ELF-1 (cell line): ENCODE measurements at places on chromosomes 4 and X.

DNA sequence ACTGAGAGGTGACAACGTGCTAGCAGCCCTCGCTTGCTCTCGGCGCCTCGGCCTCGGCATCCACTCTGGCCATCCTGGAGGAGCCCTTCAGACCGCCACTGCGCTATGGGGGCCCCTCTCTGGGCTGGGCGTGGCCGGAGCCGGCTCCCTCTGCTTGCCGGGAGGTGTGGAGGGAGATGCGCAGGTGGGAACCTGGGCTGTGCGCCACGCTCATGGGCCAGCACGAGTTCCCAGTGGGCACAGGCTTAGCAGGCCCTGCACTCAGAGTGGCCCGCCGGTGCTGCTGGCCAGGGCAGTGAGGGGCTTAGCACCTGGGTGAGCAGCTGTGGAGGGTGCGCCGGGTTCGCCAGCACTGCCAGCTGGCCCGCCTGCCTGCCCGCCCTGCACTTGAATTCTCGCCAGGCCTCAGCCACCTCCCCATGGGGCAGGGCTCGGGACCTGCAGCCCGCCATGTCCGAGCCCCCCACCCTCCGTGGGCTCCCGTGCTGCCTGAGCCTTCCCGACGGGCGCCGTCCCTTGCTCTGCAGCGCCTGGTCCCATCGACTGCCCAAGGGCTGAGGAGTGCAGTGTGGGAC, 148.0 kb downstream of the RAPGEF2 start:
- DNase-seq: no peak

- DNase-seq: no peak
Observed at GRCh38 chr4:10316851-10317250, 140.4 kb downstream of the ZNF518B start.

GRCh38 chr4:70761276-70761816, 39.6 kb downstream of the RUFY3 start:
- no peak for DNase-seq

DNA sequence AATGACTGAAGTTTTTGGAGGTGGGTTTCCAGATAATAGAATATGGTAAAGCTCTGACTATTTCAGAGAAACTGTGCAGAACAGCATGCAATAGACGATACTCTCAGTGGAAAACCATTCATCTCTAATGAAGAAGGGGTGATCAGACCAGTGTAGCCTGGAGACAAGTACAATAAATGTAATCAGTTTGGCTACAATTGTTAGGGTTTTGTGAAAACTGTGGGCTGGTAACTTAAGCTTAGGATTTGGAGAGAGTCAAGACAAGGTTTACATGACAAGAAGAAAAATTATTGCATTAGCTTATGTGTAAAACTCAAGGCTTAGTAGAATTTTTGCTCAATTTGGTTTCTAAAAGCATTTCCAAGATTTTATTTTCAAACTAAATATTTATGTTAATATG, 241.5 kb upstream of the ANKRD50 start:
- DNase-seq: no peak

DNA sequence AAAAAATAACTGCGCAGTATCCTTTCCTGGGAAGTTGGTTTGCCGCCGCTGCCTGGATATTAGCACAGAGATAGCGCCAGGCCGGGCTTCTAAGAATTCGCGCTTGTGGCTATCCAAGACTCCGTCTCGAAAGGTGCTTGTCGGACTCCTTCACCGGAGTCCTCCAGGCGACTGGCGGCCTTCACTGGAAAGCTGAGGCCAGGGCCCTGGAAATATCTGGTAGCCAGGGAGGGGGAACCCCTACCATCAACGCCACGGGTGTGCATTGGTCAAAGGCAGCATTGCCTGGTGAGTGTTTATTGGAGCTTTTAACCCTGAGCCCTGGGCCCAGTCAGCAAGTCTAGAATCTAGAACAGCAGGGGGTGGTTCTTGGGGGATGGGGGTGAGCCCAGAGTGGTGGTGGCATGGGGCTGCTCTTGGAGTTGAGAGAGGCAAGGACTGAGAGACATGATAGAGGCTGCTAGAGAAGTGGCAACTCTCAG, 577 bp upstream of the PIM2 start:
- no peak for DNase-seq

- no peak for DNase-seq
Observed at GRCh38 chr4:35066406-35066805, 1177.9 kb downstream of the ARAP2 start.

GRCh38 chr4:123068081-123068480, 145.7 kb upstream of the NUDT6 start:
- DNase-seq: no peak

GRCh38 chrX:19183761-19184477, 61.7 kb upstream of the ADGRG2 start:
- DNase-seq: no peak

GRCh38 chr4:150268444-150268843, 190.2 kb downstream of the DCLK2 start:
- DNase-seq: no peak

- no peak for DNase-seq
Observed at GRCh38 chrX:116897526-116897925, 434.8 kb upstream of the CT83 start.

GRCh38 chr4:154467886-154468285, 23.7 kb downstream of the DCHS2 start:
- DNase-seq: no peak

GRCh38 chr4:17544831-17545234, 29.9 kb downstream of the CLRN2 start:
- no peak for DNase-seq

DNA sequence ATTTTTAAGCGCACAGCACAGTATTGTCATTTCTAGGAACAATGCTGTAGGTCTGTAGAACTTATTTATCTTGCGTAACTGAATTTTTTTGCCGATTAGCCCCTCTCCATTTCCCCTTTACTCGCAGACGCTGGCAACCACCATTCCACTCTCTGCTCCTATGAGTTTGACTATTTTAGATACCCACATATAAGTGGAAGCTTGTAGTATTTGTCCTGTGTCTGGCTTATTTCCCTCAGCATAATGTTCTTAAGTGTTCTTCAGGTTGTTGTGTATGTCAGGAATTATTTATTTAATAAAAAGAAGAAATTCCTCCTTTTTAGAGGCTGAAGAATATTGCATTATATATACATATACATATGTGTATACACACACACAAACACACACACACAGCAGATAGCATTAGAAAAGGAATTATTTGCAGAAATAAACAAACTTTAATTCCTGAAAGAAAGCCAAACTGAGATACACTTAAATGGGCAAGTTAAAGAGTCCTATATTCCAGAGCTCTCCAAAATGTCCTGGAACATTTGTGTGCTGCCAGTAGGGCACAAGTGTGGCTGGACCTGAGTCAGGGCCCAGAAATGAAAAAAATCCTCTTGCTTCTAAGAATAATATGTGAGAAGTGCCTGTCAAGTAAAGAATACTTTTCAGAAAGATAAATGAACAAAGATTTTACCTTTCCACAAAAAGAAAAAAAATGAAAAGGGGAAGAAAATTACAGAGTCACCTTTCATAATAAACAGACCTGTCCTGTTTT, 4.5 kb upstream of the ZNF330 start:
- DNase-seq: no peak

DNA sequence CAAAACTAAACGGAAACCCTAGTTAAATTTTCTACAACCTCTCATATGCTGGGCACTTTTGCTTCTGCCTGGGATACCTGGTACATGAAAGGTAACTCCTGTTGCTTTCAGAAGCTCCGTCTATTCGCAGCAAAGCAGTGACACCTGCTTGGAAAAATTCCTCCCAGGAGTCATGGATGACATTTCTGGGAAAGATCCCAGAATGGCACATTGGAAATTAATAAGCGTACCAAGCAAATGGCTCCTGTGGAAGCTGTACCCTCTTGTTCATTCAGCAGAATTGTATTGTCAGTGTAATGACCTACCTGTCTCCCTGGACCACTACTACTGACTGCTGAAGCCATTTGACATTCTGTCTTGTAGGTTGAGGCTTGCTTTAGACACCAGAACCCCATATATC, 349.7 kb upstream of the NOCT start:
- DNase-seq: no peak

- DNase-seq: peak; percentile 93
Observed at GRCh38 chr4:53119680-53120079, 246.2 kb downstream of the SCFD2 start.

DNA sequence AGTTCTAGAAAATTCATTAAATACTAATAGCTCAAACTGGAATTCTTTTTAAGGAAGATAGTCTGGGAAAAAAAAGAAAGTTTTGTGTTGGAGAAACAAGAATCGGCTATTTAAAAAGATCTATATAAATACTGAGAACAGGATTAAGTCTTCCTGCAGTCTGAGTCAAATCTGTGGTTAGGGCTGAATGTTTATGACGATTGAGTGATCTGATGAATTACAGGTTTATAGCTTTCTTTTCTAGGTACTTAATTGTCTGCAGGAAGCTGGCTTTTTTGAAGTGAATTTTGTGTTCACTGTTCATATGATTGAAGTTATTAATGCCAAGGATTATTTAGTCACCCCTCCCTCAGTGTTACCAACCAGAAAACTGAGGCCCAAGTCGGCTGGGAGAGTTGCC, 42.2 kb downstream of the TLL1 start:
- no peak for DNase-seq

DNA sequence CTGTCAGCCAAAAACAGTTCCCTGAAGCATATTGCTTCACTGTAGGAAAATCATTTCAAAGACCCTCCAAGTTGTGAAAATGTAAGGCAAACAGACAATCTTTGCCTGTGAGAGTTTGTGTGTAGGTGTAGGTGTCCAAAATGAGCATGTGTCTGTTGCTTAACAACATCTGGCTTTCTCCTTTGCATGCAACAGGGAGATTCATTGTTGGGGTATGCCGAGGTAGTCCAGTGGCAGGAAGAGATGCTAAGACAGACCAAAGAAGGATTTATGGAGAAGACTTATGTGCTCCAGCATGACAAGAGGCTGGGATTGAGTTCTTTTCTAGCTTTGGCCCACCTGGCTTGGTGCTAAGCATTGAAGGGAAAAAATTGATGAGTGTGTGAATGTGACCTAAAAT, 29.8 kb upstream of the SMAD1 start:
- DNase-seq: no peak

GRCh38 chr4:40321574-40322275, 13.4 kb upstream of the CHRNA9 start:
- no peak for DNase-seq

- no peak for DNase-seq
Observed at GRCh38 chr4:128608006-128608405, 201.5 kb upstream of the JADE1 start.

DNA sequence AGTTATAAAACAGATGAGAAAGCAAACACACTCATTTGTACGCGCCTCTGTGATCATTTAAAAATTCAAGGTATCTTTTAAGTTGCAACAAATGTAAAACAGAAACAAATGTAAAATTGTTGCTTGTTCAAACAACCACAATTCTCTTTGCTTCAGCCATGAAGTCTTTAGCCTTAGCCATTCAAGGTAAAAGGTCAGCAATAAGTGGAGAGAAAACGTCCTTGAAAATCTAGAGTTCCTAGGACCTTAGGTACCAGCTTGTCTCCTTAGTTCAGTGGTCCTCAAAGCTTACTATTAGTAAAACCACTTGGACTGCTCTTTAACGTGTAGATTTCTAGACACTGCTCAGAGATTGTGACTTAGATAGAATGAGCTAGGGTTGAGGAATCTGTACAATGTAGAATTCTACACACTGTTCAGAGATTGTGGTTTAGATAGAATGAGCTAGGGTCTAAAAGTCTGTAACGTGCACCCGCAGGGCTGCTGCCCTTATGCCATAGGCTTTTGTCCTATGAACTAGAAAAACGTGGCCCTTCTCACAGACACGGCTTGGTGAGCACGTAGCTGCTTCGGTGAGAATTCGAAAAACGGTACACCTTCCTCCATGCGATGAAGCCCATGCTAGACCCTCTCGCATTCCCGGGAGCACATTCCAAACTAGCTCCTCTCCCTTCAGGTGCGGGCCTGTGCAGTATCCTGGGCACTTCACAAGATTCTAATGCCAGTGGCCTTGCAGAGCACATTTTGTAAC, 1.7 kb downstream of the PLAC8 start:
- DNase-seq: peak; percentile 20

GRCh38 chrX:46180258-46180687, 364.9 kb downstream of the ZNF674 start:
- peak; percentile 75 for DNase-seq

DNA sequence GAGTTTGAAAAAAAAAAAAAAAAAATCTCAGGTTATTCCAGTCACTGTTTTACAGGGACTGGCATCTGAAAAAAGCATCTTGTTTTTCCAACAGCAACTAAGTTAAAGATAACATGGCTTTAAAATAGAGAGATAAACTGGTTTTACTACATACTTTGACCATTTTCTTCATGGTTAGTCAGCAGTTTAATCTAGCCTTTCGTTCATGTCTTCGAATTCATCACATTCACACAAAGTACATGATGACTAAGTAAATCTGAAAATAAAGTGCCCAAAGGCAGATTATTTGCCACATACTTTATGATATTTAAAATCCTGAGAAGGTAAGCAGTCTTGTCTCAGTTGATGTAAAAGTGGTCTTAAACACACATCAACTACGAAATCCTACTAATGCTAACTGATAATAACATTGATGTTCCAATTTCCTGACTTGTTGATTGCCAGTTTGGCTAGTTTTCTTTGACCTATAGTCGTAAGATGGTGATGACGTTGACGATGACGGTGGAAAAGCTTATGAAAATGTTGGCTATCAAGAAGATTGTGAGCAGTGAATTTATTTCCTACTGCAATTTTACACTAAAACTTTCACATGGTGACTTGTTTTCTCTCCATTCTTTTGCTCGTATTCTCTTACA, 540.5 kb upstream of the BOD1L1 start:
- no peak for DNase-seq

DNA sequence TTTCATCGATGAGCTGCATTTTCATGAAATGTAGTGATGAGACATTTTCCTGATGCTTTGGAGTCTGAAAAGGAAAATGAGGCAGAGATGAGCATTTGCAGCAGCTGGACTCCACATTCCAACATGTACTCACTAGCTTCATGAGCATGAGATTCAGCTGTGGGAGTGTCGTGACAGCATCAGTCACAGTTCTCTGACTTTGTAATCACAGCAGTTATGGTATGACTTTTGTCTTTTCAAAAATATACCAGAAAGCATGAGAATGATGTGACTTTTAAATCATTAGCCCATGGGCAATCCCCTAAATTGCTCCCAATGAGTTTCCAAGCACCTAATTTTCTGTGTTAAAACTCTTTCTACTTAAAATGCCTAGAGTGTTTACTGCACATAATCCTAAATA, 18.3 kb upstream of the MSL3 start:
- no peak for DNase-seq

DNA sequence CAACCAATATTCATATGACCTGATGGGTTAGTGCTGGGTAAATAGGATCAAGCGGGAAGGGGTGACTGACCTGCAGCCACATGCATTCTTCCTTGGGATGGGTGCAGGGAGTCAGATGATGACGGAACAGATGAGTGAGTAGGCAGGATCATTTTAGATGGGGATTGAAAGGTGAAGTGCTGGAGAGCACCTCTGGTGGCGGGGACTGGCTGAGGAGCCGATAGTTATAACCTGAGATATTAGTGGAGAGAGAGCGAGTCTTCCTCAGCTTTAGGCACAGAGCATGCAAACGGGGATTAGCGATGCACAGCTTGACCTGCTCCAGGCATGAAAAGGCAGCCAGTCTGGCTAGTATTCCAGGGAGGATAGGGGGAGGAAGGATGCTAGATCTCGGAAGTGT, 99.1 kb downstream of the AFF1 start:
- DNase-seq: peak; percentile 57

GRCh38 chr4:85644061-85644460, 169.1 kb downstream of the ARHGAP24 start:
- no peak for DNase-seq

GRCh38 chr4:37054531-37055077, 189.9 kb upstream of the NWD2 start:
- peak; percentile 56 for DNase-seq
